Activated T-cell treated with anti-CD3 and anti-CD28 coated beads, Interleukin-2, amount 50 U/mL, for 24 hours (primary cell): ENCODE measurements at places on chromosomes 12 and 14.
A peak's percentile ranks its signal among the peaks of the same experiment; 100 is the strongest.

- DNase-seq, result no peak
These were observed 168.5 kb downstream of the PPM1H start for GRCh38 chr12:62766496-62766895.

DNA sequence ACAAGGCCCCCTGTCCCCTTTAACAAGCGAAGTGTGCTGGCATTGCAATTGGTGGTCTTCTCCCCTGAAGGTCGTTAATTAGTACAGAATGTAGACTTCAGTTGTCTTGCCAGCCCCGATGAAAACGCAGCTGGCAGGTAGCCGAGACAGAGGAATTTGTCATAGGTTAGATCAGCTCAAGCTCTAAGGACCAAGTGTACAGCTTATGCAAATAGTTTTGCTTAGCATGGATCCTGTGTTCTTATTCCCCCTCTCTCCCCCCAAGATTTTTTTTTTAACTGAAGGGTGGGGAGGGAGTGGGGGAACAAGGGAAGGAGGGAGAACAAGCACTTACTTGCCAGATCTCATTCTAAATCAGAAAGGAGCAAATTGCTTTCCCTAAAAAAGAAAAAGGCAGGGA, 58.6 kb upstream of the PARP11 start:
- no peak for DNase-seq

GRCh38 chr12:92898755-92899154, 30.3 kb downstream of the EEA1 start:
- no peak for DNase-seq

DNA sequence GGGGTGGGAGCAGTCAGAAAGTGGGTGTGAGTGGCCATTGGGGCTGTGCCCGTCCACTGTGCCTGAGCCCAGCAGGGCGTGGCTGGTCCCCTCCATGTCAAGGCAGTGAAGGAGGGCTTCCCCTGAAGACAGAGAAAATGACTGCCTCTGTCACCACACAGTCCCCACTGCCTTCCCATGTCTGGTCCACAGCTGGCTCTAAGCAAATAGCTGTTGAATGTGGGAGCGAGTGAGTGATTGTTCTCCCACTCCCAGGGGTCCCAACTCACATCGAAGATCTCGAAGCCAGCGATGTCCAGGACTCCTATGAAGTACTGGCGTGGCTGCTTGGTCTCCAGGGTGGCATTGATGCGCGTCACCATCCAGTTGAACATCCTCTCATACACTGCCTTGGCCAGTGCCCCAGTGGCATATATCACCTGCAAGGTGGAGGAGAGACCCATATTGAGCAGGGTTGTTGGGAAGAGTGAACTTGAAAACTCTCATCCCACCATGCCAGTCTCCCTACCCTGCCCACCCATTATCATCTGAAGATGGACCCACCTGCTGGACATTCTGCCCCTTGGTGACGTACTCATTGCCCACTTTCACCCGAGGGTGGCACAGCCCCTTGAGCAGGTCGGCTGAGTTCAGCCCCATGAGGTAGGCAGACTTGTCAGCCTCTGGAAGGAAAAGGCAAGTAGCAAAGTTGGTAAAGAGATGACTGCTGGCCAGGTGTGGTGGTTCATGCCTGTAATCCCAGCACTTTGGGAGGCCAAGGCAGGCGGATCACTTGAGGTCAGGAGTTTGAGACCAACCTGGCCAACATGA, 6.6 kb downstream of the MYH7 start:
- no peak for DNase-seq

DNA sequence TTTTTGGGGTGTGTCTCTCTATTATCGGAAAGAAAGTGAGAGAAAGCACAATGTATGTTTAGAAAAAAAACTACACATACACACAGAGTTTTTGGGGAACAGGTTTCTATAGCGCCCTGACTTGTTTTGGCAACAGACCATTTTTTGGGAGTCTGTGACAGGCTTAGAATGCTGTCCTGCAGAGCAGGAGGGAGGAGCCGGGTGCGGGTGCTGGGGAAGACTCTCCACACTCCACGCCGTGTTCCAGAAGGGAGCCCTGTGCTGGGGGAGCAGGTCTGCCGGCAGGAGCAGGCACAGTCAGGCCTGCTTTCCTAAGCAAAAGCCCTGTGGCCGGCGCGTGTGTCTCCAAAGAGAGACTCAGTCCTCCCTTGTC, 26.5 kb downstream of the CD9 start:
- no peak for DNase-seq

- no peak for DNase-seq
These were observed 103.9 kb downstream of the ARID2 start for GRCh38 chr12:45833401-45833800.

- no peak for DNase-seq
These were observed 69.6 kb upstream of the KRAS start for GRCh38 chr12:25320123-25321006.

GRCh38 chr14:44763356-44763755, 198.4 kb downstream of the KLHL28 start:
- no peak for DNase-seq

DNA sequence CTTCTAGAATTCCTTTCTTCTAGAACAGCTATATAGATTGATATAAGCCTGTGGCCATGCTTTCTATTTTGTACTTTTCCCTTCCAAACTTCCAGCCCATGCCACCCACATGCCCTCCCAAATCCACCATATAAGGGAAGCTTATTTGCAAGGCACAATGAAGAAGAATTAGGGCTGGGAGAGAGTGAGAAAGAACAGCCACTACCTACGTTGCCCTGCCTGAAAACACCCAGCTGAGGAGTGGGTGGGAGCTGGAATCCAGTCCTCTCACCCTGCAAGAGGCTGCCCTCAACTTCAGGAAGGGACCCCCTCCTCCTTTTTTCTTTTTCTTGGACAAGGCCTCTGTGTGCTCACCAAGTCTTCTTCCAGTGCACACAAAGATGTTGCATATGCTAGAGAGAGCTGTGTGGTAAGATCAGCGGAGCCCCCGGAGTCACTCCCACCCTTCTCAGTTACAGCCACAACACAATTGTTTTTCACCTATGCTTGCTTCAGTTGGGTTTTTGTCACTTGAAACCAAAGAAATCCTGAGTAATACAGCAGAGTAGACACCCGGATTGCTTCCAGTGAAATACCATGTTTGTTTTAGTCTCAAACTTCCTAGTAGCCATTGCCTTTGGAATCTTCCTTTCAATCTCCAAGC, 38.8 kb downstream of the CDKL1 start:
- no peak for DNase-seq

- peak; percentile 37 for DNase-seq
These were observed 23.1 kb downstream of the LLPH start for GRCh38 chr12:66107451-66107915.

- DNase-seq, result no peak
These were observed 16.0 kb downstream of the SOS2 start for GRCh38 chr14:50215416-50215815.

- no peak for DNase-seq
These were observed 97.3 kb upstream of the ST8SIA1 start for GRCh38 chr12:22431693-22432251.

GRCh38 chr14:52015411-52016030, 26.2 kb downstream of the RTRAF start:
- DNase-seq, result no peak

- no peak for DNase-seq
These were observed 812 bp downstream of the NABP2 start for GRCh38 chr12:56224954-56225353.

GRCh38 chr12:55839345-55840140, 3.2 kb downstream of the MMP19 start:
- no peak for DNase-seq

- no peak for DNase-seq
These were observed 544.0 kb downstream of the GALC start for GRCh38 chr14:87449016-87449415.

- no peak for DNase-seq
These were observed 243.8 kb upstream of the BTG1 start for GRCh38 chr12:92389466-92389865.

- no peak for DNase-seq
These were observed 31.0 kb downstream of the SAMD4A start for GRCh38 chr14:54597795-54598443.

- DNase-seq, result no peak
These were observed 108.2 kb upstream of the SLC38A2 start for GRCh38 chr12:46480724-46481123.

- DNase-seq, result no peak
These were observed 50.6 kb downstream of the FOXA1 start for GRCh38 chr14:37544407-37544806.

DNA sequence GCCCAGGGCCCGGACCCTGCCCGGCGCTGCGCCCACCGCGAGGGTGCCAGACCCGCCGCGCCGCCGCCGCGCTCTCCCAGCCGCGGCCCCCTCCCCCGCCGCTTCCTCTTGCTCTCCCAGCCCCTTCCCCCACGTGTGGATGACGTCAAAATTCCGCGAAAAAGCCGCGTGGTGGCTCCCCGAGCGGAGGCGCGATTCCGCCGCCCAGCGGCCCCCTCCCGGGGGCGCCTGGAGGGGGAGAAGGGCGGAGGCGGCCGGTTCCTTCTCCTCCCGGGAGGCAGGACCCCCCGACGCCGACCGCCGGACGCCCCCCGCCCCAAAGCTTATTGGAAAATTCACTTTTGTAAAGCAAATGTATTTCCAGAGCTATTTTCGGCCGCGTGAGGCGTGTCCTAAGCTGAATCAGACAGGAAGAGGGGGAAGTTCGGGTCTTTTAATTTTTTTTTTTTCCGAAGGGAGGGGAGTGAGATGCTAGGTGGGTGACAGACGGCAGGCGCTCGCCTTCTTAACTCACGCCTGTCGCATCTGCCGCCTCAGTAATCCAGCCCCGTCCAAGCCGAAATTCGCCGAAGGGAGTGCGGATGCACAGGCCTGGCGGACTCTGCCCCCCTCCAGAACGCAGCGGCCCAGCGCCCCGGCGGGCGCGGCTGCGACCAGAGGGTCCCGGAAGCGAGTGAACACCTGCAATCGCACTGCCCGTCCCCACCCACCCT, 4.1 kb upstream of the CCND2 start:
- DNase-seq, result peak; percentile 97

DNA sequence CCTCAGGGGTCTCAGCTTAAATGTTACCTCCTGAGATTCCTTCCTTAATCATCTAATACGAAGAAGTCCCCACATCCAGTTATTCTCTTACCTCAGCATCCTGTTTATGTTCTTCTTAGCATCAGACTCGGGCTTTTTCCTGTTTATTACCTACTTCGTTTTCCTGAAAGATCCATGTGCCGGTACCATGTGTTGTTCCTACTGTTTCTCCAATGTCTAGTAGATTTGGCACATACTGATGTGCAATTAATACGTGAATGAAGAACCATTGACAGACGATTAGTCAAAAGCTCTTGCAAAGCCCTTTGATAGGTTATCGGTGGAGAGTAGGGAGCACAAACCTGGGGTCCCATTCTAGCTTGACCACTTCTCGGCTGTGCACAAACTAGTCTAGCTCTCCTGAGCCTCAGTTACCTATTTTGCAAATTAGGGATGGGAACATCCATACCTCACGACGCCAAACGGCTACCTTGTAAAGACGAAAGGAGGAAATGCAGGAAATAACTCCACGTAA, 735 bp upstream of the MAPKAPK5 start:
- no peak for DNase-seq

- DNase-seq, result no peak
These were observed 425.2 kb downstream of the RPS29 start for GRCh38 chr14:49160983-49161382.

DNA sequence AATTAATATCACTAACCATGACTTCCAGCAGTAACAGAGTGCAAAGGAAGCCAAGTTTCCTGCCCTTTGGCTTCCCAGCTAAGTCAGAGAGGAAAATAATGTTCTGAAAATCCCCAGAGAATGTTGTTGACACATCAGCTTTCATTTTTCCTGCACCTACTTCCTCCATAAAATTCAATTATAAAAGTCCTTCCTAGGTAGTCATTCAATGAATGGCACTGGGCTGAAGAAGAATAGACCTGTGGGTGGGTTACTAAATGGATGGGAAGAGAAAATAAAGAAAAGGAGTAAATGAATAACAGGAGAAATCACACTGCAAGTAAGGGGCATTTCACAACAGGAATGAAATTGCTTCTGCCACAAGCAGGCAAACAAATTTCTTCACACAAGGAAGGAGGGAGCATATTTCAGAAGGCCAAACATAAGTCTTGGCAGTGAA, 73.2 kb upstream of the MDM1 start:
- no peak for DNase-seq

GRCh38 chr14:66359500-66359899, 126.7 kb upstream of the CCDC196 start:
- no peak for DNase-seq

DNA sequence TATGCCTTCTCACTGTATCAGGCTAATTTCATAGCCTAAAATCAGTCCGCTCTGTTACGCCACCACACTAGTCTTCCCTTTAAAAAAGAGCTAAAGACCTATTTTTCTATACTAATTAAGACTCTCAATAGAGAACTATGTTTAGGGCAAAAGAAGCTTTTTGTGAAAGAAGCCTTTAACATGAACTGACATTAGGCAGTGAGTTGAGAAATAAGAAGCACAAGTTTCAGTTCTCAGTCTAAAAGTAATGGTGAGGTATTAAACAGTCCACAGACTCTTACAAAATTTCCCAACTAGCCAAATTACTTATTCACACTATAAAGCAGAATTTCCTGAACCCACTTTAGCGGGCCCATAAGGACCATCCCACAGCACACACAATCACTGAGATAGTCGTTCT, 93.7 kb downstream of the SOX5 start:
- no peak for DNase-seq

GRCh38 chr12:44544018-44544417, 332.1 kb downstream of the NELL2 start:
- DNase-seq, result no peak

- no peak for DNase-seq
These were observed 226.5 kb upstream of the PELI2 start for GRCh38 chr14:55891692-55892091.

GRCh38 chr14:56145965-56146364, 27.8 kb downstream of the PELI2 start:
- DNase-seq, result no peak

- DNase-seq, result no peak
These were observed 166.0 kb downstream of the FOXN3 start for GRCh38 chr14:89251061-89251460.

GRCh38 chr12:5899675-5900074, 45.4 kb downstream of the ANO2 start:
- no peak for DNase-seq
